Memory B cell (primary cell): ENCODE measurements at places on chromosomes 2 and 18.

GRCh38 chr2:46493241-46493970, 14.0 kb downstream of the TMEM247 start:
- DNase-seq = no peak

GRCh38 chr18:72942766-72943165, 75.0 kb upstream of the NETO1 start:
- no peak for DNase-seq

DNA sequence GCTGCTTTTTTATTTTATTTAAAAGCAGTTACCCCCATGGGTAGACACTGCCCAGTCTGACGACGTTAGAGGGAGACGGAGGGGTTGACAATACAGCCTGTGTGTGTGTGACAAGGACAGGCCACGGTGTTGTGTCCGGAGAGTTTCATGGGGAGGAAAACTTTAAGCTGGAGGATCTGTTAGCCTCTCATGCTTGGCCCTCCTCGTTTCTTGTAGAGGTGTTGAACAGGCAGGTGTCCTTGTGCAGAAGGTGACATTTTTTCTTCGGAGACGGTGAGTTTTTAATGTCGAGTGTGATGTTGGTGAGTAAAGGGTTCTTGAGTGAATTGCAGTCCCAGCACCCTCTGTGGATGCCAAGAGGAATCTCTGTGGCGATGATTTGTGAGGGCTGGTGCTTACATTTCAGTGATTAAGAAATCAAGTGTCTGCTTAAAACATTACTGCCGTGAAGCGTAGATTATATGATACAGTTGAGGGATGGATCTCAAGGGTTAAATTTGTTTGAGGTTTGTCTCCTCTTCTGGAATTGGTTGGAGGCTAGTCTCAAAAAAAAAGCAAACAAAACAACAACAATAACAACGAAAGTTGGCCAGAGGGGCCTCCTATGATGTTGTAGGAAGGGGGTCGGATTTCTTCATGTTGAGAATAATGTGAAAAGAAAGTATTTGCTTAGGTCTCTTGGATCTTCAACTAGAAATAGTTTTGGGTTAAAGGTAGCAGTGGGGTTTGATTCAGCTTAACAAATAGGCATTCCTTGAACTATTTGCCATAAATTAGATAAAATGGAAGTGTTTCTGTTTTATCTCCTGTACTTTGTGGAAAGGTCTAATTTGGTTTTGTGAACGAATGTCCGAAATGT, 1.6 kb downstream of the NCOA1 start:
- DNase-seq = no peak

GRCh38 chr18:14940735-14941134, 192.8 kb downstream of the ANKRD30B start:
- DNase-seq = no peak

- DNase-seq = no peak
These were observed 80.5 kb downstream of the ZBTB7C start for GRCh38 chr18:48328473-48329210.

GRCh38 chr2:232588680-232589585, 38.4 kb downstream of the EIF4E2 start:
- DNase-seq = no peak

- DNase-seq = no peak
These were observed 84.6 kb upstream of the NDUFV2 start for GRCh38 chr18:9017905-9018227.

DNA sequence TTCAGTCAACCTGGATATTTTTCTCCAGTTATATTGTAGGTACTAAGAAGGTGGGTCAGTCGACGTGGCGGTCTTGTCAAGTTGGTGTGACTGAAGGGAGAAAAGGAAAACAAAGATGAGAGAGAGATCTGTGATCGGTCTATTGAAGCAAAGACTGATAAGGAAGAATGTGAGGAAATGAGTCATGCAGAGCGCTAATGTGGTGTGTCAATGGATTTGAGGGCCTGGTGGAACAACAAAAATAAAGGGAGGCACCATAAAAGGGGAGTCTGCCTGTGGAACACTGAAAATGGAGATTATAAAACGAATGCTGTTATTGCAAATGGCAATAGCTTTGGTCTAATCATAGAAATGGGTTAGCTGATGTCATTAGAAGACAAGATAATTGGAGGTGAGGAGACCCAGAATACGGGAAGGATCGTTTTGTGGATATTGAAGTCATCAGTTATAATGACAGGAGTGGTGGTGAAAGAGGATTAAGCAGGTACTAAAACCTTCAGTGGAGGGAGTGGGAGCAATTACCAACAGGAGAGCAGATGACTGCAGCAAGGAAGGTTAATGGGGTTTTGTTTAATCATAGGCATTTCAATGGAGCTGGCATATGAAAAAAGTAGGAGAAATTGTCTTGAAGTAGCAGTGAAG, 599.1 kb upstream of the FSHR start:
- DNase-seq = no peak

GRCh38 chr2:26422947-26423629, 21.4 kb downstream of the DRC1 start:
- no peak for DNase-seq
